ENCODE measurements at places on chromosomes 5 and 9.

DNA sequence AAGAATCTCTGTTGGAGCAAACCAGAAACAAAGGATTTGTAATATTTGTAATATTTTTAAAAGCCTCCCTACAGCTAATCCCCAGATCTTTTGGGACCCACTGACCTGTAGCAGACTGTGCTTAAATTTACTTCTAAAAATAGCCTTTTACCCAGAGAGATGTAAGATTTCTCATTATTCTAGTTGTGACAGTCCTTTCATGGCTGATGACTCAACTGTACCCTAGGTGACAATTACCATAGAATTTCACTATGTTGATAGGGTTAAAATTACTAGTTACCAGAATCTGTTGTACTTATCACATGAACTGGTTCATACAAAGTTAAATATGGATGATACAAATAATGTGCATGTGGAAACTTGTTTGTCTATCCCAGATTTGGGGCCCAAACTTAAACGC is 543.9 kb upstream of the SEMA6A start:
- no peak for DNase-seq

DNA sequence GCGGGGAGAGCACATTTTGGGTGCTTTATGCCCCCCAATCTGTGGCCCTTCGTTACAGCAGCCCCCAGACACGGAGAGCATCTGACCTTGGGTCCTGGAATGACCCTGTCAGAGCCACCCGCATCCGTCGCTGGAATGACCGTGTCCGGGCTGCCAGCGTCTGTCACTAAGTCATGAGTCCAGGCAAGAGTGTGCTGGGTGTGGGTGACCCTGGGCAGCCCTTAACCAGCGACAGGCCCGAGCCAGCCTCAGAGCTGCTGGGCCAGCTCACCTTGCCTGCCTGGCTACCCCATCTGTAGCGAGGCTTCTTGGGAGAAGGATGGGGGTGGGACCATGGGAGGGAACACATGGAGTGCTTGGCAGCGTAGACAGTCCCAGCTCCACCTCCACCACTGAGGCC is 46.8 kb upstream of the NOTCH1 start:
- no peak for DNase-seq

- DNase-seq: peak; percentile 95
Measured at GRCh38 chr9:121972501-121972981, 120.6 kb downstream of the TTLL11 start.

DNA sequence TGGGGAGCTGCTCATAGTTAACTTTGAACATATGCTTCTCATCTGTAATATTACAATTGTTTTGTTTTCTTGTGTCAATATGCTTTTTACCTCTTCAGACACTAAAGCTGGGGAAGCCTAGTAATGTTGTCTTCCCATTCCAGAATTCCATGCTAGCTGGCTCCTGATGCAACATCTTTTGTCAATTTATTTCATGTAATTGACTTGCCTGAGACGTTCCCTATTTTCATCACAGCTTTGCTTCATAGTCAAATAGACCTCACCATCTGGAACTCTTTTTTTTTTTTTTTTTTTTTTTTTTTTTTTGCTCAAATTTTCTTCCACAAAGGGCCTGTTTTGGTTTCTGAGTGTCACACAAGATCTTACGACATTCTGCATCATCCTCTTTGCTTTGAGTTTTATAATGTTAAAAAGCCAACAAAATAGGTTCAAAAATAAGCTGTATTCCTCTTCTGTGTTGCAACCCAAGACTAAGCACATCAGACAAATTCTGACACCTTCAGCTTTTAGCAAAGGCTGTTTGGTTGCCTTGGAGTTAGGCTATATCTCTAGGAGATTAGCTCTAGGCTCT is 235.2 kb downstream of the NR3C1 start:
- DNase-seq: peak; percentile 22

DNA sequence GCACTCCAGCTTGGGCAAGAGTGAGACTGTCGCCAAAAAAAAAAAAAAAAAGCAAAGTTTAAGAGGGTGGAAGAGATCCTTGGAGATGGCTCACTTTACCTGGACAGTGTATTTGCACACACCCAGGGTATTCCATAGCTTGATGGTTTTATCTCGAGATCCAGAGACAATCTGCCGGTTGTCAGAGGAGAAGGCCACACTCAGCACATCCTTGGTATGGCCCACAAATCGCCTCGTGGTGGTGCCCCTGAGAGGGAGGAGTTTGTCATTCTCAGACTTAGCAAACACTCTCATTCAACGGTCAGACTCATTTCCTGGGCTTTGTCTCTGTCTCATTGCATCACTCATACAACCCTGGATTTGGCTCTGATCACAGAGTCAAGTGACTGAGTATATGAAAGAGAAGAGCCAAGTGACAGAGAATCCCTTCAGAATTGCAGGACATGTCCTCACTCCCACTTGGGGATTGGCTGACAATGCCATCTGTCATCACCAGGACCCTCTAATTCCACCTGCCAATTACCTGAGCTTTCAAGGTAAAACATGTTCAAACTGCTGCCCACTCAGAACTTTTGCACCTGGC is 2.2 kb downstream of the RACK1 start:
- peak; percentile 96 for DNase-seq

DNA sequence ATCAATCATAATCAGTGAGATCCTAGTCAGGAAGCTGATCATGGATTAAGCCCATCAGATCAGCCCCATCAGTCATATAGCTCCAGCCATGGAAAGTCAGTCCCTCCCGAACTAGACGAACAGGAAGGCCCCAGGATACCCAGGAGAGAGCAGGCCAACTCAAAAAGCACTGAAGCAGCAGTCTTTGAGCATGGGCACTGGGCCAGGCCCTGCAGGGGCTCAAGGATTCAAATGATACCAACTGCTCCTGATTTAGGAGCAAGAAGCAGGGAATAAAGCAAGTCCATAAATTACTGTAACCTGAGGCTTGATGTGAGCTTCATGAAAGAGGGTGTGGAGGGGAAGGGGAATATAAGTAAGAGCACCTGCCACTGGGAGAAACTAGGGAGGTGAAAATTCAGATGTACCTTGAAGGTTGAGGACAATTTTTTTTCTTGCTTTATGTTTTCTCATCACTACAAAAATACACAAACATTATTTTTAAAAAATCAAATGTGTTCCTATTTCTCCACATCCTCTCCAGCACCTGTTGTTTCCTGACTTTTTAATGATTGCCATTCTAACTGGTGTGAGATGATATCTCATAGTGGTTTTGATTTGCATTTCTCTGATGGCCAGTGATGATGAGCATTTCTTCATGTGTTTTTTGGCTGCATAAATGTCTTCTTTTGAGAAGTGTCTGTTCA is 115.2 kb downstream of the SIL1 start:
- no peak for DNase-seq

DNA sequence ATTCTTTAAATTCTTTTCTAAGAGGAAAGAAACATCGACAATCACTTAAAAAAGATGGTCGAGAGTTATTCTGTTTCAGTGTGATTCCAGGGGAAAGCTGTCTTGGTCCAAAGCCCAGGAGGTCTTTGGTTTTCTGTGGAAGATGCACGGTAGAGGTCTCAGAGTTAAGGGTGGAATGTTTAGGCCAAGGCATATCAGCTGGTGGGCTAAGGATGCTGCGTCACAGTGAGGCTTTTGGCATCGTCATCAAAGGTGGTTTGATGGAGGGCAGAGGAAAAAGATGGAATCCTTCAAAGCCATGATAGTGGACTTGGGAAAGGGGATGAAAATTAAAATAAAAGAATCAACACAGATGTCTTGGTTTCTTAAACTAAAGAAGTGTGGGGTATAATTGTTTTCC is 137.3 kb upstream of the ANKH start:
- no peak for DNase-seq
